NCI-H2227 treated with DMSO at 0.1 percent for 48 hours (cell line): ENCODE measurements at places on chromosomes 5 and 9.
A peak's percentile ranks its signal among the peaks of the same experiment; 100 is the strongest.

- DNase-seq: peak; percentile 19
These were observed 2.8 kb upstream of the ZNF462 start for GRCh38 chr9:106859957-106860720.

GRCh38 chr5:130985776-130986175 is 179.3 kb downstream of the HINT1 start:
- DNase-seq: no peak

- no peak for DNase-seq
These were observed 36.3 kb upstream of the GCNT4 start for GRCh38 chr5:75088648-75089047.

GRCh38 chr9:135814421-135815095 is 92.8 kb downstream of the CAMSAP1 start:
- no peak for DNase-seq

GRCh38 chr5:102818934-102819333 is 63.8 kb downstream of the PAM start:
- no peak for DNase-seq

GRCh38 chr9:97525451-97525850 is 24.0 kb downstream of the TMOD1 start:
- DNase-seq: no peak
